Hematopoietic multipotent progenitor cell treated with erythropoietin and hydrocortisone succinate and interleukin-3 and kit ligand, for 15 days (in vitro differentiated cells): ENCODE measurements at places on chromosomes 7 and 10.

GRCh38 chr10:95273393-95274312 lies 17.1 kb downstream of the PDLIM1 start:
- DNase-seq: no peak

- no peak for DNase-seq
Measured at GRCh38 chr10:55024713-55025112, 223.7 kb upstream of the PCDH15 start.

DNA sequence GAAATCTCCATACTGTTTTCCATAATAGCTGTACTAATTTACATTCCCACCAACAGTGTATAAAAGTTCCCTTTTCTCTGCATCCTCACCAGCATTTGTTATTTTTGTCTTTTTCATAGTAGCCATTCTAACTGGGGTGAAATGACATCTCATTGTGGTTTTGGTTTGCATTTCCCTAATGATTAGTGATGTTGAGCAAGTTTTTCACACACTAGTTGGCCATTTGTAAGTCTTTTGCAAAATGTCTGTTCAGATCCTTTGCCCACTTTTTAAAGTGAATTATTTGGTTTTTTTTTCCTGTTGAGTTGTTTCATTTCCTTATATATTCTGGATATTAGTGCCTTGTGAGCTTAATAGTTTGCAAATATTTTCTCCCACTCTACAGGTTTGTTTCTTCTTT lies 101.0 kb upstream of the NFE2L3 start:
- DNase-seq: no peak

GRCh38 chr7:20310963-20311742 lies 19.5 kb upstream of the ITGB8 start:
- peak; percentile 11 for DNase-seq

DNA sequence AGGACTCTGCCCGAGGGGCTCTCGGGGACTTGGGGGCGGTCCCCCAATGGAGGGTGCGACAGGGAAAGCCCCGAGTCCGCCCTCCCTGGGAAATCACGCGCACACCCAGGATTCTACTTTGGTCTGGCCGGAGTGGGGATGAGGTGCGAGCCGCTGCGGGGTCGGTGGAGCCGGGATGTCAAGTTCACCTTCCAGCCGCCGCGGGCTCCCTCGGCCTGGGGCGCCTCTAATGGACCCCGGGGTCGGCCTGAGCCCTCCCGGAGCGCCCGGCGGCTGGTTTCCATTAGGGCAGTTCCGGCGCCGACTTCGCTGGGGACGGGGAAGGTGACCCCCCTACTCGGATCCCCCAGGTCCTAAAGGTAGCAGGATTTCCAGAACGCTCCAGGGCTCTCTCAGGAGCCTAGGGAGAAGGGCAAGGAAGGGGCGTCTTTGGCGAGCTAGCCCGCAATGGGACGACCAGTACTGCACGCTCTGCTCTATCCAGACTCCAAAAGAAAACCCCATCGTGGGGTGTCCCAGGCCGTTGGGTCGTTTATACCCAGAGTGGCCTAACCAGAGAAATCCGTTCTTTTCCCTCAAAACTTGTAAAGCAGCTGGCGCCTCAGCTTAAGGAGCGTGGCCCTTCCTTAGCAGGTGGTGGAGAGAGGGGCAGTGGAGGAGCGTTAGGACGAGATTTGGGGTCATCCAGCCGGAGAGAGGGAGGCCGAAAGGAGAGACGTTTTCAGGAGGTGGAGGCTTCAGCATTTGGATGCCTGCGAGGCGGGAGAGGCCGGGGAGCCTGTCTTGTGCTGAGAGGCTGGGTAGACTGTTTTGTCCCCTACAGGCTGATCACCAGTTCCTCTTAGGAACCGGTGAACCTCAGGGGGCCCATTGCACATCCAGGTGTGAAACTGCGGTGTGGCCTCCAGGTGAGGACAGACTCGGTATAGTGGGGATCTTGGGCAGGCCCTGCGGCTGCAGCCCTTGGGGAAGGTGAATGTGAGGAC lies 860 bp upstream of the WDR86 start:
- DNase-seq: no peak

DNA sequence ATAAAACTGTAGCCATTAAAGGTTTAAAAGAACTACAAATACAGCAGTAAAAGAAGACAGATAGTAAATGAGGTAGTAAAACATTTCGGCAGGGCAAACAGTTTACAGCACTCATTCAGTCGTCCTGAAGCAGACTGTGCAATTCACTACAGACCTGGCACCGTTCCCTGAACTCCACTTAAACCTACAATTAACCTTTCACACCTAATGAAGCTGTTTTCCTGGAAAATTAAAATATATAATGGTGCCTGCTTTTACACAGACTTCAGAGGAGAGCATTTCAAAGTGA lies 335.3 kb downstream of the GFRA1 start:
- DNase-seq: no peak

- DNase-seq: no peak
Measured at GRCh38 chr7:129078455-129078854, 23.5 kb upstream of the TNPO3 start.
